ENCODE measurements at places on chromosomes 6 and 20. TPM values are rescaled to one million over a fixed set of nuclear protein-coding genes. Genes with fewer than 3 reads are reported as not detected.
A peak's percentile ranks its signal among the peaks of the same experiment; 100 is the strongest.

DNA sequence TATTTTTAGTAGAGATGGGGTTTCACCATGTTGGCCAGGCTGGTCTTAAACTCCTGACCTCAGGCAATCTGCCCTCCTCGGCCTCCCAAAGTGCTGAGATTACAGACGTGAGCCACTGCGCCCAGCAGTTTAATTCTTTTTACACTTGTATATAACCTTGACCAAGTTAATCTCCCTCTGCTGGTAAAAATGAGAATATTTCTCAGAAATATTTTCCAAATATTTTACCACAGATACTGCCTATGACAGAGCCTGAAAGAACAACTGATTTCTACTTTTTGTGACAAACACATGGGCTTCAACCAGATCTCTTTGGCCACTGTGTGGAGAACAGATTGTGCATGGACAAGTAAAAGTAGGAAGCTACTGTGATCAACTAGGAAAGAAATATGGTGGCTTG lies 21.2 kb upstream of the NHSL1 start:
- H3K27ac ChIP-seq = no peak overlapping the region
- no peak overlapping the region for H3K4me3 ChIP-seq
- DNase-seq = no peak
- no peaks in the 10 kb centered on the region for H3K4me1 ChIP-seq
- no peaks in the 10 kb centered on the region for H3K27me3 ChIP-seq

- H3K4me1 ChIP-seq = no peaks in the 10 kb centered on the region
- no peaks in the 10 kb centered on the region for H3K27me3 ChIP-seq
- no peak for DNase-seq
- no peak overlapping the region for H3K27ac ChIP-seq
- H3K36me3 ChIP-seq = peaks cover 2% of the 10 kb centered on the region
Measured at GRCh38 chr6:99364026-99364425, 14.6 kb upstream of the FAXC start.

DNA sequence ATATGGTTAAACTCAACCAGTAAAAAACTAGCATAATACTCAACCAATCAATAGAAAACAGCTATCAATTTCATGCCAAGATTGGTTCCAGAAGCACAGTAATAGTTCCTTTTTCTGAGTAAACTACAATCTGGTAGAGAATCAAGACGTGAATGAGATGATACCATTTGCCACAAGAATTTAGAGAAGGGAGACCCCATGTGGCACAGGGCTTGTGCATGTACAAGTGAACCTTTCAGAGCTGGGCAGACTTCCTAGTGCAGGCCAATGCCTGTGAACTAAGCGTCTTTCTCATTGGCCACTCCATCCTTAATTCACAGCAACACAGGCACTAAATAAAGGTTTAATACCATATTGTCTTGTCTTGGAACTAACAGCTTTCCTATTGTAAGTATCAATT lies 213.5 kb downstream of the RFPL4B start:
- DNase-seq = no peak
- no peak overlapping the region for H3K27ac ChIP-seq
- no peaks in the 10 kb centered on the region for H3K36me3 ChIP-seq
- no peaks in the 10 kb centered on the region for H3K27me3 ChIP-seq

DNA sequence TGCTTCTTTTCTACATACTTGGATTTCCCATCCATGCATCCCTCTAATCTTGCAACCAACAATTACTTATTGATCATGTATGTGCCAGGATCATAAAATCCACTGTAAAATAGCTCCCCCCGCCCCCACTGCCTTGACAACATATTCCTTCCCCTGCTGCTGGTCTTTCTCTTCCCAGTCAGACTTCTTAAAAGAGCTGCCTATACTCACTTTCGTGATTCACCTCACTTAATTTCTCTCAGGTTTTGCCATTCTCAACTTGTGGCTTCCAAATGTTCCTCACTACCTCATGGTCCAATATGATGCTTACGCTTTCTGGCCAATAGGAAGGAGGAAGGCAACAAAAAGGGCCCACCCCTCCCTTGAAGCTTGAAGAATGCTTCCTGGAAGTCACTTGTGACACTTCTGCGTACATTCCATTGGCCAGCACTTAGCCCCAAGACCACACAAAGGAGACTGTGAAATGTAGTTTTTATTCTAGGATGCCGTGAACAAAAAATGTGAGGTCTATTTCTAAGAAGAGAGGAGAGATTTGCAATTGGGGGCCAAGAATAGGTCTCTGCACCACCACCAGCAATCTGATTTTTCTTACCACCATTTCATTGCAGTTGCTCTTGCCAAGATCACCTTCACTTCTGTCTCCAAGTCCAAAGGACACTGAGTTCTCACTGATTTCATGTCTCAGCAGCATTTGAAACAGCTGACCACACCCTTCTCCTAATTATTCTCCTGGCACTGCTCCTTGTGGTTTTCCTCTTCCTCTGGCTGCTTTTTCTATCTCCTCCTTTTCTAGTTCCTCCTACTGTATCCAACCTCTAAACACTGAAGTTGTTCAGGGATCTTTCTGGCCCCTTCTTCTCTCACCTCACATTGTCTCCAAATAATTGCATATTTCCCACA lies 30.8 kb downstream of the CD164 start:
- peaks cover 19% of the 10 kb centered on the region for H3K36me3 ChIP-seq
- H3K27me3 ChIP-seq = no peaks in the 10 kb centered on the region
- no peak overlapping the region for H3K27ac ChIP-seq
- no peaks in the 10 kb centered on the region for H3K4me1 ChIP-seq
- H3K4me3 ChIP-seq = no peak overlapping the region

DNA sequence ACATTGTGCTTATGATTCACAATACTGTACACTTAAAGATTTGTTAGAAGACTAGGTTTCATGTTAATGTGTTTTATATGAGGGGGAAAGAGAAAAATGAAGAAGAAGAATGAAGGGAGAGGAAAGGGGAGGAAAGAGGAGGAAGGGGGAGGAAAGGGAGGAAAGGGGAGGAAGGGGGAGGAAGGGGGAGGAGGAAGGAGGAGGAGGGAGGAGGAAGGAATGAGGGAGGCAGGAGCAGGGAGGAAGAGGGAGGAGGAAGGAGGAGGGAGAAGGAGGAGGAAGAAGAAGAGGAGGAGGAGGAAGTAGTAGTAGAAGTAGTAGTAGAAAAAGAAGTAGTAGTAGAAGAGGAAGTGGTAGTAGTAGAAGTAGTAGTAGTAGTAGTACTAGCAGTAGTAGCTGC lies 70.6 kb downstream of the COL21A1 start:
- H3K36me3 ChIP-seq = no peaks in the 10 kb centered on the region
- no peaks in the 10 kb centered on the region for H3K27me3 ChIP-seq
- no peak for DNase-seq
- no peak overlapping the region for H3K4me3 ChIP-seq
- no peaks in the 10 kb centered on the region for H3K4me1 ChIP-seq

DNA sequence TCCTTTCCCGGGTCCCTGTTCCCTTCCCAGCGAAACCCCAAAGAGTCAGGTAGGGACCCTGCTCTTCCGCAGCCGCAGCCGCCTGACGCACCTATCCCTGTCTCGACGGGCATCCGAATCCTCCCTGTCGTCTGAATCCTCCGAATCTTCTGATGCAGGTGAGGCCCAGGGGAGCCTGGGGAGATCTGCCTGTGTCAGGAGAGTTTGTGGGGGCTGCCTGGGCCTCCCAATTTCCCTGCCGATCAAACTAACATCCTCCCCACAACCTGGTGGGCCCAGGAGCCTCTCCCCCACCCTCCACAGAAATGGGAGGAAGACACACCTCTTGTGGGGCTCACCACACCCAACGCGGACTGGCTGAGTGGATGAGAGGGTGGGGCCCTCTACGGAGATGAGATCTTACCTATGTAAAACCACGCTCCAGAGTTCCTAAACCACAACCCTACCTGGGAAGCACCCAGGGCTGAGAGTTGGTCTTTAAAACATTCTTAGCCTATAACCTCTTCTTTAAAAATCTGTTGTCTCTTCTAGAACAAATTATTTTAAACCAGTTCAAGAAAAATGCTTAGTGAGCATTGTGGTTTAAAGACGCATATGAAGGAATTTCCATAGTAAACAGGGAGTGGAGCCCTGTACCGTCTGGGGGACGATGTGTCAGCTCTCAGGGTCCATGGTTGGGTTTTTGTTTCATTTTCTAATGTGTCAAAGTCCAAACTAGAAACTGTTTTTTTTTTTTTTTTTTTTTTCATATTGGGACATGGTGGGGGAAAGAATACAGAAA lies 1.7 kb downstream of the CDC25B start:
- peaks cover 27% of the 10 kb centered on the region for H3K36me3 ChIP-seq
- H3K27ac ChIP-seq = peak overlapping the region; percentile 30
- H3K4me3 ChIP-seq = peak overlapping the region; percentile 74
- H3K4me1 ChIP-seq = peaks cover 14% of the 10 kb centered on the region
- DNase-seq = no peak

DNA sequence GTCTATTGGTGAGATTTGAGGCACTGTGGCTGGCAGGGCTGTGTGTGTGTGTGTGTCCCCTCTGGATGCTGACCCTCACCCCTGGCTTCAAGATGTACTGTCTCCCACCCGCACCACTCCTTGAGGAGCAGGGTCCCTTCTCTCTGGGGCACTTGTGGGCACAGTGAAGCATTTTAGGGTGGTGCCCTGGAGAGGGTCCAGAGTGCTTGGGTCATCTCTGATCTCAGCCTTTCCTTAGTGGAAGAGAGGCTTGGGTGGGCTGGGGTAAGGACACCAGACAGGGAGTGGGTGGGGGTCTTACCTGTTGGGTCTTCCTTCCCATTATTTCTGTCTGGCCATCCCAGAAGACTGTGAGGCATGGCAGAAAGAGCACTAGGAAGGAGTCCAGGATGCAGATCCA lies 66.1 kb downstream of the EFCAB8 start:
- H3K4me1 ChIP-seq = no peaks in the 10 kb centered on the region
- H3K27ac ChIP-seq = no peak overlapping the region
- DNase-seq = no peak
- no peaks in the 10 kb centered on the region for H3K27me3 ChIP-seq
- H3K4me3 ChIP-seq = no peak overlapping the region

- no peak overlapping the region for H3K27ac ChIP-seq
- no peak for DNase-seq
- no peak overlapping the region for H3K4me3 ChIP-seq
- no peaks in the 10 kb centered on the region for H3K27me3 ChIP-seq
- H3K36me3 ChIP-seq = no peaks in the 10 kb centered on the region
- H3K4me1 ChIP-seq = peaks cover 17% of the 10 kb centered on the region
Measured at GRCh38 chr6:158011478-158011920, 29.8 kb downstream of the SYNJ2 start.

- peaks cover 39% of the 10 kb centered on the region for H3K4me1 ChIP-seq
- DNase-seq = no peak
- peak overlapping the region; percentile 71 for H3K4me3 ChIP-seq
- H3K27ac ChIP-seq = peak overlapping the region; percentile 77
- no peaks in the 10 kb centered on the region for H3K36me3 ChIP-seq
- H3K27me3 ChIP-seq = no peaks in the 10 kb centered on the region
Measured at GRCh38 chr6:125099211-125100073, 54.1 kb upstream of the TPD52L1 start.

DNA sequence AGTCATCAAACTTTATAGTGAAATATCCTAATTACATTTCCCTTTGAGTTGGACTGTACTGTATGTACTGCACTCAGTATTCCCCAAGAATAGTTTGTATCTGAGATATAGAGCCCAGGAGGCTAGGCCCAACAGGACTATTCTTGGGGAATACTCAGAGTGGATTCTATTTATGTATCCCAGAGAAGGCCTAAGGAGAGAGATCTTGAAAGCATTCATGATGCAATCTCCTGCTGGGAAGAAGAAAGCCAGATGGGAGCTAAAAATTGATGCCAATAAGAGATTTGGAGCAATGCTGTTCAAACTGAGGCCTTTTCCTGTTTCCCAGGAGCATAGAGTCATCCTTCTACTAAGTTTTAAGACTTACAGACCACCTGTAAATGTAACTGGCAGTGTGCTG lies 452.1 kb upstream of the PLCB4 start:
- H3K27me3 ChIP-seq = no peaks in the 10 kb centered on the region
- no peak for DNase-seq
- no peaks in the 10 kb centered on the region for H3K36me3 ChIP-seq

- no peak overlapping the region for H3K4me3 ChIP-seq
- DNase-seq = no peak
- H3K4me1 ChIP-seq = peaks cover 32% of the 10 kb centered on the region
- peaks cover 68% of the 10 kb centered on the region for H3K36me3 ChIP-seq
Measured at GRCh38 chr6:33782561-33782960, 6.4 kb downstream of the LEMD2 start.

DNA sequence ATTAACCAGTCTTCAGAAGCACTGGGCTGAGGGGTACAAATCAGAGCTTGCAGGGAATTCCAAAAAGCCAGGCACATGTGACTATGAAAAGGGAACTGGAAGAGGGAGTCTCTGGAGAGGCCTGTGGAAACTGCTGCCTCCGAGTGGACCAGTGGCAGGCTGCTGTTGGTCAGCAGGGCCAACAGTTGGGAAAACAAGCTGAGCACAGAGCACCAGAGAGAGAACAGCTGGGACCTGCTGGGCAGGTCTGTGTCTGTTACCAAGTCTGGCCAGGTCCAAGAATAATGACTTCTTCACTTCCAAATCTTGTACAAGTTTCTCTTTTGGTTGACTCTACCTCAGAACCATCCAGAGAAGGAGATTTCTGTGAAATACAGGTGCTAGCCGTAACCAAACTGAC lies 81.4 kb downstream of the LIN28B start:
- H3K36me3 ChIP-seq = no peaks in the 10 kb centered on the region
- DNase-seq = no peak
- H3K4me1 ChIP-seq = no peaks in the 10 kb centered on the region
- no peaks in the 10 kb centered on the region for H3K27me3 ChIP-seq
- no peak overlapping the region for H3K4me3 ChIP-seq

DNA sequence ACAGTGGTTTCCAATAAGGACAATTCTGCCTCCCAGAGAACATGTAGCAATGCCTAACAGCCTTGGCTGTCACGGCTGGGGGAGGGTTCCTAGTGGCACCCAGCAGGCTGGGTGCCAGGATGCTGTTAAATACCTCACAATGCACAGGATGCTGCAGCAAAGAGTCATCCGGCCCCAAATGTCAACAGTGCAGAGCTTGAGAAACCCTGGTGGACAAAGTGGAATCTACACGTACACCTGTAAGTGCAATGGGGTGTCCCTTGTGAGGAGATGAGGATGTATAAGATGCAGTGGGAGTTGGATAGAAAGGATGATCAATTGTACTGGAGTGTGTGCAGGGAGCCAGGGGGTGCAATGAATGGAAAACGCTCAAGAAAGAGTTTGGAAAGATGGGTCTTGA lies 142.4 kb downstream of the FNDC1 start:
- H3K4me3 ChIP-seq = no peak overlapping the region
- no peaks in the 10 kb centered on the region for H3K27me3 ChIP-seq
- no peak for DNase-seq
- no peaks in the 10 kb centered on the region for H3K36me3 ChIP-seq
- H3K4me1 ChIP-seq = peaks cover 28% of the 10 kb centered on the region

GRCh38 chr6:166206066-166206465 lies 38.4 kb upstream of the TBXT start:
- H3K27ac ChIP-seq = no peak overlapping the region
- no peaks in the 10 kb centered on the region for H3K4me1 ChIP-seq
- H3K4me3 ChIP-seq = no peak overlapping the region
- H3K27me3 ChIP-seq = no peaks in the 10 kb centered on the region

GRCh38 chr6:109165392-109165974 lies 70.2 kb downstream of the CEP57L1 start:
- no peak overlapping the region for H3K4me3 ChIP-seq
- no peak for DNase-seq

- no peak overlapping the region for H3K4me3 ChIP-seq
- no peak for DNase-seq
- H3K36me3 ChIP-seq = no peaks in the 10 kb centered on the region
- H3K27me3 ChIP-seq = no peaks in the 10 kb centered on the region
Measured at GRCh38 chr6:142803032-142803431, 141.9 kb downstream of the HIVEP2 start.

Gene OTOR
- total RNA-seq = not detected

Gene KHDC1
- total RNA-seq = 1.9 TPM

Gene FERMT1
- total RNA-seq = 0.75 TPM

Gene PI16
- 33.5 TPM for total RNA-seq

Gene OR12D3
- not detected for total RNA-seq

Gene LPIN3
- total RNA-seq = 63.0 TPM

Gene NHSL1
- 10.4 TPM for total RNA-seq
